Hematopoietic multipotent progenitor cell (in vitro differentiated cells): ENCODE measurements at places on chromosomes 7 and 10.
A peak's percentile ranks its signal among the peaks of the same experiment; 100 is the strongest.

- DNase-seq, result no peak
These were observed 41.7 kb downstream of the HYCC1 start for GRCh38 chr7:22972207-22972606.

DNA sequence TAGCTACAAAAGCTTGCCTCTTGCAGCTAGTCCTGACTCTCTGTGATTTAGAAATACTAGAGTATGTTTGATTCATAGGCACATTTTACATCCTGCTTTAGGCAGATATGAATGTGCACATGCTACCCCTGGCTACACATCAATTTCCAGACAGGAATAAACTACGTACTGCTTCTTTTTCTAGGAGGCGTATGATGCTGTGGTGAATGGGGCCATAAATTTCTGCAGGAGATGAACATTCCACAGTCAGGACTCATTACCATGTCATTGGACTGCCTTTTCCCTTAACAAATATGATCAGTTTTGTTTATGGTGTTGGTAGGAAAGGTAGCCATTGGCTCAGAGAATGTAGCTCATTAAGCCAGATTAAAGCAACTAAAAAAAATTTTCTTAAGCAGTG is 50.1 kb upstream of the IFRD1 start:
- no peak for DNase-seq

DNA sequence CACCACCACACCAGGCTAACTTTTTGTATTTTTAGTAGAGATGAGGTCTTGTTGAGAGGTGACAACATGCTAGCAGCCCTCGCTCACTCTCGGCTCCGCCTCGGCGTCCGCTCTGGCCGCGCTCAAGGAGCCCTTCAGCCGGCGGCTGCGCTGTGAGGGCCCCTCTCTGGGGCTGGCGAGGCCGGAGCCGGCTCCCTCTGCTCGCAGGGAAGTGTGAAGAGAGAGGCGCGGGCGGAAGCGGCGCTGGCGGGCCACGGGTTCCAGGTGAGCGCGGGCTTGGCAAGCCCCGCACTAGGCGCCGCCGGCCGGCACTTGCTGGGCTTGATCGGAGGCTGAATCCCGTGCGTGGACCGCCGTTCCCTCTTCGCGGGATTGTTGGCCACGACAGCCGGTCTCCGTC is 83.0 kb downstream of the EEPD1 start:
- DNase-seq, result no peak

DNA sequence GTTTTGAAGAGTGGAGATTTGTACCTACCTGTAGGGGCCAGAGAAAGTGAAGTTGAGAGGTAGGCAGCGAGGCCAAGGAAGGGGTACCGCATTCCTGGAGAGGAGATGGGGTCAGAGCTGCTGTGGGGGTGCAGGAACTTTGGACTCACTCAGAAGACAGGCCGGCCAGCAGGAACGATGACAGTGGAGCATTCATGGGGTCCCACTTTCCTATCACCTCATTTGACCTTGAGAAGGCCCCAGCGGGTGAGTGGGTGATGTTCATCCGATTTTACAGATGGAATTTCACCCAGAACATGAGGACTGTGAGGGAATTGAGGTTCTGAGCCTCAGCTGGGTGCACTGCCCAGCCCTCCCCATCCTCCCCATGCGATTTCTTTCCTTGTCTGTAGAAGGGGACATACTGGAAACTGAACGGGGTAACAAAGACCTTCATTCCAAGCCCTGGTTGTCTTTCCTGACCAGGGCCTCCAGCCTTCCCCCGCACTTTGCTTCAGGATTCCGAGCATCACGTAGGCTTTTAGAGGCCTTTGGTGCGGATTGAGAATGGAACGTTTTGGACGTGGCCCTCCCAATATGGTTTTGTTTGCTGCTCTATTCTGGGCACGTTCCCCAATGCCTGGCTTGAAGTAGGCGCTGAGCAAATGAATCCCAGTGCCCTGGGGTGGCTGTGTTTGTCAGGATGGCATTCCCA is 87.3 kb downstream of the ADCY1 start:
- DNase-seq, result no peak

DNA sequence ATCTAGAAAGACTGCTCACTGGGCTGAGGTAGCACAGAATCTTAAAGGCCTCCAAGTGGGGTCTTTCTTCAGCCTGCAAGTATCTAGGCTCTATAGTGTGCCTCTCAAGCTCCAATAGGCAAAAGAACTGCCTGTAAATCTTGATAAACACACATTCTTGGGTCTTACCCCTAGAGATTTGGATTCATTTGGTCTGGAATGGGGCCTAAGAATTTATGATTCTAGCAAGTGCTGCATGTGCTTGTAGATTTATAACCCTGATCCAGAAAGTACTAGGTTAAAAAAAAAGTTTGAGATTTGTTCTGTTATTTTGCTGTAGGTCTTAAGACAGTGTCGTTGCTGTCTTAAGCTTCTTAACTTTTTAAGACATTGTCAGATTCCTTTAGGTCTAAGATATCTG is 74.1 kb downstream of the RALA start:
- DNase-seq, result no peak

DNA sequence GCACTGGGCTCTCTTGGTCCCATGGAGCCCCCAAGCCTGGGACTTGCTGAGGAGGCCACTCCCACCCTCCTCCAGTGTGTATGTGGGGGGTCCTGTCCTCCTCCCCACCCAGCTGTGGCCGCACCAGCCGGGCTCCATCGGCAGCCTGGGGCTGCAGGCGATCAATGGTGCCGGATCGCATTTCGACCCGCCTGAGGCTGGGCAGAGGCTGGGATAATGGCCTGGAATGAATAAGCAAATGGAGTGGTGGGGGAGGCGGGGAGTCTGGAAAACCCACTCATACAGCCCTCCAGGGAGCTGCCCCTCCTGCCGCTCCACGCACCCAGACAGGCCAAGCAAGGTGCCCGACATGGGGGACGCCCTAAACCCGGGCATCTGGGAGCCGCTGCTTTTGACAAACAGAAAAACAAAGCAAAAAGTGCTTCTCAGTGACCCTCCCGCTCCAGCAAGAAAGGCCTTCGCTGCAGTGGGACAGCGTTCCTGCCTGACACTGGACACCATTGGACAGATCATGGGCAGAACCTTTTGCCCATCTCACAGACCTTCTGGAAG is 160.5 kb downstream of the NRF1 start:
- DNase-seq, result no peak

- no peak for DNase-seq
These were observed 3.2 kb upstream of the OGDH start for GRCh38 chr7:44603193-44603592.

DNA sequence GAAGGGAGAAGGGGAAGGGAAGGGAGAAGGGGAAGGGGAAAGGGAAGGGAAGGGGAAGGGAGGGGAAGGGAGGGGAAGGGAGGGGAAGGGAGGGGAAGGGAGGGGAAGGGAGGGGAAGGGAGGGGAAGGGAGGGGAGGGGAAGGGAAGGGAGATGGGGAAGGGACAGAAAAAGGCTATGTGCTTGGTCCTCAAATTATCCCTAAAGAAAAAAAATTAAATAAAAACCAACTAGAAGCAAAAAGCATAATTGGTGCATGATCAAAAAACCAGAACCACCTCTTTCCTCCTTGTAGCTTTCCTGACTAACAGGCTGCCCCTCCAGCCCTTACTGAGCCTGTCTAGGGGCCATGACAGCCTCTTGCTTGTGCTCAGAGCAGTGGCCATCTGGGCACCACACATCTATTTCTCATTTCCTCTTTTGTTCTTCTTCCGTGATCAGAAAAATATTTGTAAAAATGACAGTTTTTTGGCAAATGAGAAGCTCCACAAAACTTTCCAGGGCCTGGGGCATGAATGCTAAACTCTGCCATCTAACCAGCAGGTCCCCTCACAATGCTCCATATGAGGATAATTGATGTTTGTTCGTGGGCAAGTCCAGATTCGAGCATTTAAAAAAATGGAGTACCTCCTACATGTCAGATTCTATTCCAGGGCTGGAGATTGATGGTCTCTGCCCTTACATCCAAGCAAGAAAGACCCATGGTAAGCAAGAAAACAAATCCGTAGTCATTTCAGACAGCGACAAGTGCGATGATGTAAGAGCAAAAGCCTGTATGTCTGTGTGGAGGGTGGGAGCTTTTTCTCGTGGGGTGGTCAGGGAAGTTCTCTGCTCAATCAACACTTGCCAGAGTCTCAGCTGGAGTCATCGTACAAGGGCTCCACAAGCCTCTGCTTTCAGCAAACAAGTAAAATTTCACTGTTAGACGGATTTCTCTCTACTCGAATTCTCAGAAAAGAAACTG is 320.9 kb downstream of the WDR11 start:
- DNase-seq, result no peak

DNA sequence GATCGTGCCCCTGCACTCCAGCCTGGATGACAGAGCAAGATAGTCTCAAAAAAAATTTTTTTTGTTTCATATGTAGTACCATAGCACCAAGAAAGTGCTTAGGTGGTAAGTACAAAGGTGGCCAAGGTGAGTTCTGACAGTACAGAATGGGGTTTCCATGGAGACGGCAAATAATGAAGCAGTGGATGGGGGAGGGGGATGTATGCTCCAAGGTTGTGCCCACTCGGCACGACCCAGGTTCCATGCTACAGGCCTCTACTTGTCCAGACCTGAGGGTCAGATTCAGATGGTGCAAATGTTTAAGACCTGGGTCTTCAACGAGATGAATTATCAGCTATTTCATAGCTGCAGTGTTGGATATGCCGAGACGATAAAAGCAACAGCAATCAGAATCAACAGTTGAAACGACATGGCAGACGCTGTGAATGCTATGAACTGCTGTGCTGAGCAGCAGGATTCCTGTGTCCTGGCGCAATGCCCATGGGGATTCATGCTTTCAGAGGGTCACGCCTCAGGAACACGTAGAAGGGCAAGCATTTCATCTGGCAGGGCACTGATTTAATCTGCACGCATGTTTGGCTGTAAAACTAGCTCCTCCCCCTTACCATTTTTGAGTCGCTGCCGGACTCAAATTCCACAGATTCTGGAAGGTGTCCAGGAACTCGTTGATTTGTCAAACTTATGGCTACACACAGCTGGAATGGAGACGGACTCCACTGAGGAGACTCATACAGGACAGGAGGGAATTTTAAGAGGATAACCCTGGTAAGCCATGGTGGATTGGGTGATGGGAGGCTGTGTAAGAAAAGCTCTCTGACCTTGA is 256.5 kb downstream of the FRMD4A start:
- no peak for DNase-seq

DNA sequence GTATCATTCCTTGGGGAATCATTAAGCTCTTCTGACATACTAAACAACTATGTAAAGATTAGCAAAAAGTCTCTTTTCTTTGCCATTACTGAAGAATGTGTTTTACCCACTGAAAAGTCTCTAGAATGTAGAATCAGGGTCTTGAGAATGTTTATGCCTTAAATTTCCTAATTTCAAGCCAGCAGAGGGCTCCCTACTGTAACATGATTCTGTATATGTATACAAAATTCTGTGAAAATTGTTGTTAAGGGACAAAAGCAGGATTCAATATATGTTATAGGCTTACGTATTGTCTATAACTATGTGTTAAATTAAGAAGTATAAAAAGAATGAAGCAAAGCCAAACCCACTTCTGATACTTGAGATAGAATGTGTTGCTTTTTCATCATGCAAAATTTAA is 296.9 kb upstream of the DGKB start:
- peak; percentile 45 for DNase-seq

- no peak for DNase-seq
These were observed 379.8 kb downstream of the BBS9 start for GRCh38 chr7:33509206-33509605.

DNA sequence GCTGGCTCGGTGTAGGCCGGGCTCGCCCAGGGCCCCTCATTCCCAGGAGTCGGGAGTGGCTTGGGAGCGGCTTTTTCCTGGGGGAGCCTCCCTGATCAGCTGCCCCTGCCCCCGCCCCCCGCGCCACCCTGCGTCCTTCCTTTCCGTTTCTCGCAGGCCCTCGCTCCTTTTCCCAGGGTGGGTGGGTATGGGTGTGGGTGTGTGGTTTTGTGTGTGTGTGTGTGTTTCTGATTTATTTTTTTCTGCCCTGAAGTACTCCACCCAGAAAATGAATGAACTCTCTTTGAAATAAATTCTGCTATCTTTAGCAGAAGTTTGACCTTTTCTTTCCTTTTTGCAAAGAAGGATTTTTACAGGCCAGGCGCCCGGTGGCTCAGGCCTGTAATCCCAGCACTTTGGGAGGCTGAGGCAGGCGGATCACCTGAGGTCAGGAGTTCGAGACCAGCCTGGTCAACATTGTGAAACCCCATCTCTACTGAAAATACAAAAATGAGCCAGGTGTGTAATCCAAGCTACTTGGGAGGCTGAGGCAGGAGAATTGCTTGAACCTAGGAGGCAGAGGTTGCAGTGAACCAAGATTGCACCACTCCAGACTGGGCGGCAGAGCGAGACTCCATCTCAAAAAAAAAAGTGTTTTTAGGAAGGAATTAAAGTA is 30.0 kb upstream of the AP5Z1 start:
- DNase-seq, result no peak

- DNase-seq, result no peak
These were observed 138.1 kb downstream of the ARHGAP22 start for GRCh38 chr10:48466611-48467240.

- DNase-seq, result no peak
These were observed 565 bp downstream of the STRIP2 start for GRCh38 chr7:129434675-129435318.

- no peak for DNase-seq
These were observed 8.5 kb upstream of the BPGM start for GRCh38 chr7:134637934-134638719.

DNA sequence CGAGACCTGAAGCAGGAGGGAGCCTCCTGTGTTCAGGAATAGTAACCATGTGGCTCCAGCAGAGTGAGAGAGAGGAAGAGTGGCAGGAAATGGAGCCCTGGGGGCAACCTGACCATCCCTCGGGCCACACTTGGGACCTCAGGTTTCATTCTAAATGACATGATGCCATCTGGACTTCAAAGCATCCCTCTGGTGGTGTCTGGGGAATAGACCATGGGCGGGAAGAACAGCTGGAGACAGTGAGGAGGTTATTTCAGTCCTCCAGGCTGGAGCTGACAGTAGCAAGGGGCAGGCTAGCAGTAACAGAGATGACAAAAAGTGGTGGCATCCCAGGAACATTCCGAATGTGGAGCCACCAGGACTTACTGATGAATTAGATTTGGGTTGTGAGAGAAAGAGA is 44.8 kb downstream of the AKR1B1 start:
- DNase-seq, result no peak

DNA sequence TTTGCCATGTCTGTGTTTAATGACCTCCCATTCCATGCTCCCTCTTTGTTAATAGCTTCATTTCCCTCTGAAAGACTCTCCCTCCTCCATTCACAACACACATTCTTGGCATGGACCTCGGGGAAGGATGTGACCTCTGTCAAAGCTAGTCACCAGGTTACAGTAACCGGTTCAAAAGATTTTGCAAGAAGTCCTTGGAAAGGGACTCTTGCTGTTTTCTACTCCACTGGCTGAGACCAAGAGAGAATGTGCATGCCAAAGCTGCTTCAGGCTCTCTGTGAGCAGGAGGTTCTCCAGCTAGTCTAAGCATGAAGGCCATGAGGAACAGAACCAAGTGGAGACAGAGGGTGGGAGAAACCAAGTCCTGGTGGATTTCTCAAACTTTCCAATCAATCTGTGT is 732.6 kb downstream of the CCSER2 start:
- DNase-seq, result no peak

GRCh38 chr7:26531926-26532325 is 240.3 kb downstream of the SNX10 start:
- no peak for DNase-seq

- peak; percentile 25 for DNase-seq
These were observed 60.2 kb downstream of the THNSL1 start for GRCh38 chr10:25076506-25077177.
